NCI-H1436 (cell line): ENCODE measurements at places on chromosomes 12 and 14.

DNA sequence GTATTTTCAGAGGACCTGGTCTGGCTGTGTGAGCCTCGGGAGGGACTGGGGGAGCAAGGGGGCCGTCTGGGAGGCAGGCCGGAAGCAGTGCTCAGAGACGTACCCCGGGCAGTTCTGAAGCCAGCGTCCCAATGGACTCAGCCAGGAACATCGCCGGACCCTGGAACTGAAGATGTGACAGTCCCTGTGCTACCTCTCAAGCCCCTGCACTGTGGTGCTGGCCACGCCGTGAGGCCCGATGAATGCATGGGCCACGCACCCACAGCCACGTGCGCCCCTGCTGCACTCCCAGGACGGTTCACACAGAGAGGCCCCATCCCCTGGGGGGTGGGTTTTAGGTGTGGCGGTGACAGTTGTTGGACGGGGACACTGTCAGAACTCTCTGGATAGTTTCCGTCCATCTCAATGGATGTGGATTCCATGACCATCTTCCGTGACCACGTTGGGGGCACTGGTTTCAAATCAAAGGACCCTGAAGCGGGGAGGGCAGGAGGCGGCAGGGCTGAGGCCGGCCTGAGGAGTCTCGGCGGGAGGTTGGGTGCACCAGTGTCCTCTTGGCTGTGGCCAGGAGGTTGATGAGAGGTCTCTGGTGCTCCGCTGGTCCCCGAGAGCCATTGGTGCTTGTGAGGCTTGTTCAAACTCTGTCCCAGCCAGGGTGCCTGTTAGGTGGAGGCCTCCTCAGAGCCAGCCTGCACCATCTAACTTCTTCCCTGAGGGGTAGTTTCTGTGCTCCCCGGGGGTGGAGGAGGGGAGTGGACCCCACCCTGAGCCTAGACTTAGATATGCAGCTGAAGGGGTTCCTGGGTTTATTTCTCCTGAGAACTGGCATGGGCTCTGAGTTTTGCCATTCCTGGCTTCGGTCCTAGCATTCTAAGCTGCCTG lies 36.3 kb upstream of the TSPAN9 start:
- DNase-seq = no peak

GRCh38 chr14:22554498-22555383 lies 34.3 kb downstream of the DAD1 start:
- no peak for DNase-seq

- no peak for DNase-seq
These were observed 214.8 kb downstream of the TTC6 start for GRCh38 chr14:37810094-37810801.

GRCh38 chr12:126772171-126772864 lies 1494.7 kb upstream of the TMEM132C start:
- no peak for DNase-seq

DNA sequence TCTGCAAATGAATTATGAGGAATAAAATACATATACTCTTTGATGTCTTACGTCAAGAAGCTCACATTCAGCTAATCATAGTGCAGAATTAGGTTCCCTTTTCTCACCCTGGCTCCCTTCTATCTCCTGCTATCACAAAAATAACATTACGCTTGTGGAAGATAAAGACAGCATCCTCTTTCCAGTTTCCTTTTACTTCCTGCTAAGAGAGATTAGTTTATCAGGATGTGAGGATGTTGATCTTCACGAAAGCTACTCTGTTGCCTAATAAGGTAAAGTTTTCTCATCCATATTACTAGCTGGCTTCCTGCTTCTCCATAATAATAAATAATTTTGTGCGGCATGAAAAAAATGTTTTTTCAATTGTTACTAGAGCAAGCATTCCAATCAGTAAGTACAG lies 217.7 kb upstream of the DCN start:
- DNase-seq = no peak

- no peak for DNase-seq
These were observed 311.7 kb upstream of the RTL1 start for GRCh38 chr14:101215266-101215665.
